ENCODE measurements at places on chromosomes 6 and 20.

GRCh38 chr6:149233056-149233715 lies 84.3 kb upstream of the TAB2 start:
- no peak for DNase-seq

GRCh38 chr20:9609887-9610502 lies 95.6 kb downstream of the LAMP5 start:
- no peak for DNase-seq

GRCh38 chr6:125749865-125750691 lies 646 bp downstream of the HEY2 start:
- DNase-seq: no peak

DNA sequence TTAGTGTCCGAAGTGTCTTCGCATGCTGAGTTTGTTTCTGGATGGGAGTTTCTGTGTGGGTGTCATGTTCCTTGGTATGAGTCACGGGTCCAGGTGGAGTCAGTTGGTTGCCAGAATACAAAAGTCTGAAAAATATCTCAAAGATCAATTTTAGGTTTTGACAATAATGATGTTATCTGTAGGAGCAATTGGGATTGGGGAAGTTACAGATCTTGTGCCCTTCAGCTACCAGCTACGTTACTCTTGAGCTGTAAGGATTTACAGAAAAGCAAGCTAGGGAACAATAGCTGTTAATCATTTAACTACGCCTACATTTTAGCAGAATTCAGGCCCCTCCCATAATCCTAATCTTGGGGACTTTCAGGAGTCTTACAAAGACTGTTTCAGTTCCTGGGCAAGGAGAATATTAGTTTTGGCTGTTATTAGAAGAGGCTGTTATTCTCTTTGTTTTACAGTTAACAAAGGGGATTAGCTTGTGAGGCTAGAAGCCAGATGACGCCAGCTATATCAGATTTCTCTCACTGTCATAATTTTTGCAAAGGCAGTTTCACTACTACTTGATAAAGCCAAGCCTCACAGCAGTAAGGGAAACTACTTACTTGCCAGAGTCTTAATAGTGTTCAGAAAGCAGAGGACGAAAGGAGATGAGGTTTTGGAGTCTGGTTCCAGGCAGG lies 15.4 kb upstream of the SLC22A16 start:
- DNase-seq: no peak

- DNase-seq: no peak
Measured at GRCh38 chr6:133730881-133731280, 158.0 kb upstream of the TCF21 start.

GRCh38 chr6:158928068-158928467 lies 71.9 kb downstream of the RSPH3 start:
- no peak for DNase-seq

- DNase-seq: no peak
Measured at GRCh38 chr6:42692137-42692911, 30.1 kb downstream of the PRPH2 start.

GRCh38 chr20:555976-556385 lies 12.4 kb upstream of the CSNK2A1 start:
- DNase-seq: no peak

GRCh38 chr20:24560571-24561491 lies 91.4 kb downstream of the SYNDIG1 start:
- peak; percentile 48 for DNase-seq

- DNase-seq: no peak
Measured at GRCh38 chr6:4885341-4885933, 109.2 kb downstream of the CDYL start.

DNA sequence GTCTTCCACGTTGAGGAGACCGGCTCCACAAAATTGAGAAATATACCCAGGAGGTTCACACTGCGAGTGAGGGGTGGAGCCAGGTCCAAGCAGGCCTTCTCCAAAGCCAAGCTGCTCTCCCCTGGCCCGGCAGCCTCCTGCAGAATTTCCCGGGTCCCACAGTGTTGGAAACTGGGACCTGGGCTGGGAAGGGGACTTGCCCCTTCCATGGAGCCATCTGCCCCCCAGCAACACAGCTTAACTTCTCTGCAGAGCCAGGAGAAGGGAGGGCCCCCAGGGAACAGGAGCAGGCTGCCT lies 35.4 kb downstream of the MDFI start:
- DNase-seq: no peak

- DNase-seq: no peak
Measured at GRCh38 chr6:133749427-133749826, 139.5 kb upstream of the TCF21 start.

- no peak for DNase-seq
Measured at GRCh38 chr6:30219244-30219643, 6.0 kb upstream of the TRIM26 start.

GRCh38 chr6:131652472-131652871 lies 15.4 kb downstream of the ENPP3 start:
- DNase-seq: no peak

- no peak for DNase-seq
Measured at GRCh38 chr6:36701401-36701991, 3.9 kb downstream of the RAB44 start.
